ENCODE measurements at places on chromosomes 2 and 18.

GRCh38 chr18:6435731-6436130 is 21.0 kb upstream of the L3MBTL4 start:
- DNase-seq = no peak

- no peak for DNase-seq
These were observed 52.3 kb downstream of the CYP26B1 start for GRCh38 chr2:72095364-72095763.

DNA sequence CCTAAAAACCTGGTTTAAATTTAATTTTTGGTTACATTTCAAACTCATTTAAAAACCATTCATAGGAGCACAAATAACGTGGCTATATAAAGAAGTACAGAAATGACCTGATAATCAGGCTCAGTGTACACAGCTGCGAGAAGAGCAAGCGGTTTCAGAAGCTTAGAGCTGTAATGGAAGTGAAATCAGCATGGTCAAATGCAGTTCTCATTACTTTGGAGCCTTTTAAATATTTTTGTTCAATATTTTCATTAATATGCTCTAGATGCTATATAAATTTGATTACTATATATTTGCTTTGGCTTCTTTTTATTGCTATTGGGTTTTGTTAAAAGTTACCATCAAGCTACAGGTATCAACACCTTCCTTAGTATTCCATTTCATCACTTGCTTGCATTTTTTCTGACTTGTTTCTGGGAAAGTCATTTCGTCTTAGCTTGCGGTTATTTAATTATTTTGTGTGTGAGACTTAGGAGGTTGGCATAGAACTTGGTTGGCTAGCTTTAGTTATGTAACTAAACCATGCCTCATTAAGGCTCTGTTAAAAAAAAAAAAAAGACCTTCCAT is 58.7 kb downstream of the AFTPH start:
- no peak for DNase-seq

DNA sequence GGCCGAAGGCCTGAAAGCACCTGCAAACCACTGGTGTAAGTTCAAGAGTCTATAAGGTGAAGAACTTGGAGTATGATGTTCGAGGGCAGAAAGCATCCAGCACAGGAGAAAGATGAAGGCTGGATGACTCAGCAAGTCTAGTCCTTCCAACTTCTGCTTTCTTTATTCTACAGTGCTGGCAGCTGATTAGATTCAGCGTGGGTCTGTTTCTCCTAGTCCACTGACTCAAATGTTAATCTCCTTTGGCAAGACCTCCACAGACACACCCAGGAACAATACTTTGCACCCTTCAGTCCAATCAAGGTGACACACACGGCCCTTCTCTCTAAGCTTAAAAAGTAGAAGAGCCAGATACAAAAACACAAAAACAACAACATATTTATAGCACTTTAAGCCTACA is 43.4 kb downstream of the NMS start:
- DNase-seq = no peak

GRCh38 chr2:42999856-43000241 is 207.5 kb upstream of the HAAO start:
- no peak for DNase-seq

DNA sequence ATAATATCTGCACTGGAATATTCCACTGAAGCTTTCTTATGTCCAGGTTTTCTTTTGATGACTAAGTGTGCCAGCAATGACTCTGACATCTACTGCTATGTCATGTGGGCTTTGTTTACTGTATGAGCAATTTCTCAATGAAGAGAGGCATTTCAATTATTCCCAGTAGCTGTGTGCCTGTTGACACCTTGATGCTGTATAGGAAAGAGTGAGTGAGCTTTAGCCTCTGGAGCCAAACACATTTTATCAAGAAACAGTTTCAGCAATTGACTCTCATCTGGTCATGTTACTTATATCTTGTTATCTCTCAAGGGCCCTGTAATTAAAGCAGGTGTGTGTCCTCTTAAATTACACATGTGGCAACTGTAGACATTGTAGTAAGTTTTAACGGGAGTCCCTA is 493.2 kb upstream of the FANCL start:
- DNase-seq = no peak

- DNase-seq = no peak
These were observed 673.8 kb downstream of the ARHGAP15 start for GRCh38 chr2:143802871-143803650.

- no peak for DNase-seq
These were observed 111.7 kb upstream of the TNP1 start for GRCh38 chr2:216971593-216971992.

- DNase-seq = no peak
These were observed 1471.5 kb downstream of the DPP10 start for GRCh38 chr2:115913921-115914320.

DNA sequence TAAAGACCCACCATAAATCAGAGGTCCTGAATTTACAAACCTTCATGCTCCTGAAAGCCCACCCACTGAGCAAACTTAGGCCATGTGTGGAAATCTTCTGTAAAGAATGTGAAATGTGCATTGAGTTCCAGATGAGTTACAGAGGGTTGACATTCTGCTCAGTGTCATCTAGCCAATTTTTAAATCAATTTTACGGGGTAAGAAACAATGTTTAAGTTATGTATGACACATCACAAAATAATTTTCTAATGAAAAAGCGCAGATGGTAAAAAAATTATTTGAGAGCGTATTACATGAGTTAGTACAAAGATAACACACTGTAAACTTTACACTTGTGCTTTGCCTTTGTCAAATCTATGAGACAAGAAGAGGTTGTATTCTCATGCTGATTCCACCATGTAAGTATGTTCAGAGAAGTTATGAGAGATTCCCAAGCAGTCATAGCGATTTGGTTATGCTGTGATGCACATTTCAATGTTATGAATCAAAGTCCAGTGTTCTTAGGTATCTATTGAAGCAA is 446.3 kb downstream of the ADCYAP1 start:
- DNase-seq = no peak

- DNase-seq = peak; percentile 50
These were observed 1229.0 kb upstream of the NRXN1 start for GRCh38 chr2:52260904-52261303.

DNA sequence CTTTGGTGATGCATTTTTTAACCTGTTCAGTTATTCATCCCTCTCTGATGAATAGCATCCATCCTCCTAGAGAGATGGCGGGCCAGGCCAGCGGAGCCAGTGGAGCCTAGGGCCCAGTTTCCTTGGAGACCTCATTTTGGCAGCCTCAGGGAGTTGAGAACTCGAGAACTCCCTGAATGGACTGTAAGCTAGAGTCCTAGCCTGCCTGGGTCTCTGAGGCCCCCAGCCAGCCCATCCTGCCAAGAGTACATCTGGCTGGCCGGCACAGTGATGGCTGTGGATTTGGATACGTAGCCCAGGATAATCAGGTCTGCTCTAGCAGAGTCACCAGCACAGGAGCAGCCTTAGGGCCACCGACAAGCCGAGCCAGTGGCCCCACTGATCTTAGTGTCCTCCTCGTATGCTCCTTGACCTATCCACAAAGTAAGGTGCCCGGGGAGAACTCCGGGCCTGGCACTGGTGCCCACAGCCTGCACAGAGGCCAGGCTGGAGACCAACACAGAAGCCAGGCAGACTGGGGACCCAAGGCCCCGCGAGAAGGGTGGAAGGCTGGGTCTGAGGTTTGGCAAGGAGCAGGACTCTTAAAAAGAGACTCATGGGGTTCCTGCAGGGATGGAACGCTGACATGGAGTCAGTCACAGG is 110.5 kb upstream of the MCFD2 start:
- DNase-seq = no peak

GRCh38 chr18:58967751-58968254 is 103.1 kb downstream of the ZNF532 start:
- DNase-seq = no peak

DNA sequence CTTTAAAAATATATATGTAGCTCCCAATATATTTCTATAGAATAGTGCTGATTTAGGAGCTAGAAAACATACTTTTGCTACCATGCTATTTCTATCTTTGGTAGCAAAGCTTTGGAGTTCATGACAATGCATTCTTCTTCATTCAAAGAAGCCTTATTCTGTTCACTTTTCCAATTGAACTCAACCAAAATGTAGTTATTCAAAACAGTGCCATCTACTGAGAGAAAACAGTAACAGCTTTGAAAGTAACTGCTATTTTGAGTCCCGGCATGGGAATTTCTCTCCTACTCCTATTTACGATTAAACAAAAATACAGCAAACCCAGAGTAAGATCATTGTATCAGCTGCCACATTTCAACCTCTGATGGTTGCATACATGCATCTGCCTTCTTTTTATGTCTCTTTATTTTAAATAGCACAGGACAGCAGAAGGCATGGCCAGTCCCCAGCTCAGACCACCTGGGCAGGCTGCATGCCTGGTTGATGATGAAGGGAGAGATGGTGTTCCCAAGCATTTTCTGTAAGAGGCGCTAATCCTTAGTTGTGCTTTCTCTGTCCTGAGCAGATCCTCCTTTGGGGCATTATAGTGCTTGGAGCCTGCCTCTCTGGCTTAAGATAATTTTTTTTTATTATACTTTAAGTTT is 69.7 kb upstream of the SULT1C3 start:
- no peak for DNase-seq

DNA sequence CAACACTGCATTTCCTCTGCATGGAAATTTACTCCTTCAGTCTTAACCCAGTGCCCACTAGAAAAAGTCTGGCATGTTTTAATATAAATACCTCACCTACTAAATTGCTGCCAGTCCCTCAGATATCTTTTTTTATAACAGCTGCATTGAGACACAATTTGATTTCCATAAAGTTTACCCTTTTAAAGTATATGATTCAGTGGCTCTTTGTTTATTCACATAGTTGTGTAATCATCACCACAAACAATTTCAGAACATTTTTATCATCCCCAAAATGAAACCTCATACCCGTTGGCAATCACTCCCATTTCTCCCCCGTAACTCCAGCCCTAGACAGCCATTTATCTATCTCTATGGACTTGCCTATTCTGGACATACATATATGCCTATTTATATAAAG is 17.0 kb upstream of the FRZB start:
- no peak for DNase-seq

DNA sequence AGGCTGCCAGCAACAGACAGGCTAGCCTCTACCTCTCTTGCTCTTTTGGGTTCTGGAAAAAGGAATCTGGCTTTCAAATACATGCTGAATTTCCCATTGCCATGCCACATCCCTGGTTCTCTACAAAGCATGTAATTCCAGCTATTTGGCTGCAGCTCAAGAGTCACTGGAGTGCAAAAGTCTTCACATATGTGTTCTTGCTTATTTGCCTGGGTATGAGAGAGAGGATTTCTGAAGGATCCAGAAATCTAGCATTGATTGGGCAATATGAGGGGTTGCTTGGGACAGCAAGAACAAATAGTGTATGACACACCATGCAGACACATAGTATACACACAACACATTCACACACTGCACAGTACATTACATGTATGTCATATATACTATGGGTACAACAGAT is 30.7 kb upstream of the LGALSL start:
- no peak for DNase-seq

DNA sequence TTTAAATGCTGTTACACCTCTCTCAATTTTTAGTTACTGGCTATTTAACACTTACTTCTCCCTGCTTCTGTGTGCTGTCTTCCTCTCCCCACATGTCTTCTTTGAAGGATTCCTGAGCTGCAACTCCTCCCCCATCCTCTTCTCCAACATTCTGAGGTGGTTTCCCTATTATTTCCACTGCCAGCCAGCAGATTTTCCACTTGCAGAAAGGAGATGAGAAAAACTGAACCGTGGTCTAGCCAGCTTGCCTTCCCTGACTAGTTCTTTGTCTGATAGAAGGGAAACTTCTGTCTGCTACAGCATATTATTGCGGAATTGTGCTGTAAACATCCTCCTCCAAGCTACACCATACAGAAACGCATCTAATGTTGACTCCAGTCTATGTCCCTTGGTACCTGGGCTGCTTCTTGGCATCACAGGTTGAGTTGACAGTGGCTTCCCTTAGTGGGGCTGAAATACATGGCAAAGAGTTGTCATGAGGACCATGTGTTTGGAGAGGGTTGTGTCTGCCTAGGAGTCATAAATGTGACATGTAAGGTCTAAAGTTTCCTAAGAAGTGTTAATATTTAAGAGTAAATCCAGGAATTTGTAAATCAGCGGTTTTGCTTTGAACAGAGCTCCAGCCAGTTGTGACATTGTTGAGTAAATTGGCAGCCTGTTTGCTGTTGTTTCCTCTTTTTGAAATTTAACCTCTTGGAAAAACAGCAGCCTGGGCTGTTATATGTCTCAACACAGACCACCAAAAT is 68.3 kb upstream of the RND3 start:
- no peak for DNase-seq

DNA sequence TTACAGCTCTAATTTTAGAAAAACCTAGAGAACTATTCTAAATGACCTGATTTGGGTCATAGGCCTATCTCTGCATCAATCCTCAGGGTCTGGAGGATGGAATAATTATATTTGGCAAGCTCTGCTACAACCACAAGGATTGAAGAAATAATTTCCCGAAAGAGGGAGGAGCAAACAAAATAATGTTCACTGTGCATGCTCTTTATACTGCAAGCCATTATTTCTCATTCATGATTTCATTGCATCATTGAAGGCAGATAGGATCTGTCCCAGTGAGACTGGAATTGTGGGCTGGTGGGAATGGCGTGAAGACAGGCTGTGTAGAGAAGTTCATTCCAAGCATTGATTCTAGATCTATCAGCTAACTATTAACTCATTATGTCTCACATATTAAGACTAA is 12.7 kb upstream of the MAPRE2 start:
- DNase-seq = no peak

DNA sequence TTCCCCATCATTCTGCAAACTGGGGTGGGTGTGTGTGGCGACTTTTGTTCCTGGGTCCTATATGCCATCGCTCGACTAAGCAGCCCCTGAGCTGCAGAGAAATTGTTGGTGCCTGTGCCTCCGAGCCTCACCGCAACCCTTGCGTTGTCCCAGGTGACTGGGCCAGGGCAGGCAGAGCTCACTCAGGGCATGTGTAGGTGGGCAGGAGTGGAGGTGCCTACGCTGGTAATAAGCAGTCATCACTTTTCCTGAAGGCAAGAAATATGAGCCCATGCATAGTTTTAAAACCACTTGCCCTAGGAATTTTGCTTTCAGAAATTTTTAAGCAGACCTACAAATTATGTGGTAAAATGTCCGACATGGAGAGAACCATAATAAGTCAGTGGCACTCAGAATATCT is 197.8 kb downstream of the SMAD7 start:
- DNase-seq = no peak

- DNase-seq = no peak
These were observed 44.0 kb upstream of the ARHGAP15 start for GRCh38 chr2:143085125-143085784.

DNA sequence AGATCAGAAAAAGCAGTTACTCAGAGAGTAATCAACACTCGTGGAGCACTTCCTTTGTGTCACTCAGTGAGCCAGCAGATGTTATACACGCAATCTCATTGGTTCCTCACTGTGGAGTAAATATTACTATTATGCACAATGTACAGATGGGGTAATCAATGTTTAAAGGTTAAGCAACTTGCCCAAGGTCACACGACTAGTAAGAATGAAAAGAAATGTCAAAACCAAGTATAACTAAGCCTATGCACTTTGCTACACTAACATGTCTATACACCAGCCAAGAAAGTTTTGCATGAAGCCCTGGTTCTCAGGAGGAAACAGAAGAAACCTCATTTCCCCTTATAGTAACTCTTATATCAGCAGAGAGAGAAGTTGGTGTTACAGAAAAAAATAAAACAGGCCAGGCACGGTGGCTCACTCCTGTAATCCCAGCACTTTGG is 5.4 kb downstream of the METTL21A start:
- no peak for DNase-seq
